Endothelial cell of umbilical vein (primary cell): ENCODE measurements at places on chromosomes 13 and 19.

DNA sequence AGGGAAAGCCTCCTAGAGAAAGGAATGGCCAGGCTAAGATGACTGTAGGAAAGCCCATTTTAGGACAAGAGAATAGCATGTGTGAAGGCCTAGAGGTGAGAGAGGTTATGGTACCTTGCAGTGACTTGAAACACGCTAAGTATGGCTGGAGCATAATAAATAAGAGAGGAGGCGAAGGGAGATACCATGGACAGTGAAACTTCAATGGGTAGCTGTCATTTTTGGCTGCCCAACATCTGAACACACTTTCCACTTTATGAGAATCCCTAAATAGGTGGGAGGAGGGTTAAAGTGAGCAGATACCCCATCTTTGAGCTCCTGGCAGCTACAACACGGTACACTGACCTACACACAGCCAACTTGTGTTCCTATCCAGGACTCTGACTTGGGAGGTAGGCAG, 8.0 kb upstream of the IFT88 start:
- DNase-seq: no peak

DNA sequence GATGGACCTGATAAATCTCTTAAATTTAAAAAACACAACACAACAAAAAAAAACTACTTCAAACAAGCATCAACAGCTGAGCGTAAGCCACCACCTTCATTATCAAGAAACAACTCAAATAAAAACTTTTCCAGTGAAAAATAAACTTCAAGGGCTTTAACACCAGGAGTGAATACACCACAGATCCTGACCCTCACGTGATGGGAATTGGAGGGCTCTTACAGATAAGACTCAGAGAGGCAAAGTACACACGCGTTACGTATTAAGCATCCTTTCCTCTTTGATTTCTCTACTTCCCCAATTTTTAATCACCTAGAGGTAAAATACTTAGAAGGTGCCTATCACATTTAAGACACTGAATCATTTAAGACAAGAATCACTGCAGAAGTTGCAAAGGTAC, 573 bp upstream of the STARD13 start:
- no peak for DNase-seq

DNA sequence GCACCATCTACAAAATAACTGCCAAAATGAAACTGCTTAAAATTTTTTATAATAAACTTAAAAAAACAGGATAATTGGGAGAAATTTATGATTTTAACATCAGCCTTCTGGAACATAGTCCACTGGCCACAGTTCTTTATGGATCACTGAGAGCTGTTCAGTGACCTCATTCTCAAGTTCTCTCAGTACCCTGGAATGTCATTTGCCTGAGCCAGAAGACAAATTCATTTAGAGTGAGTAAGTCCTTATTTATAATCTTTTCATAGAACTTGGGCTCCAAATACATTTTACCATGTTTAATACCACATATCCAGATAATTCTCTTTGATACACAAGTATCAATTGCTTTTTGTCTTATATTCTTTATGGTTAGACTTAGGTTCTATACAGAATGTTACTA, 87.6 kb downstream of the CAB39L start:
- no peak for DNase-seq

GRCh38 chr19:46787331-46788261, 798 bp downstream of the SLC1A5 start:
- peak; percentile 64 for DNase-seq

- peak; percentile 34 for DNase-seq
Measured at GRCh38 chr19:10654610-10655456, 687 bp downstream of the ILF3 start.

- peak; percentile 87 for DNase-seq
Measured at GRCh38 chr13:36888645-36889044, 31.4 kb downstream of the SMAD9 start.
